ENCODE measurements at places on chromosomes 7 and 10.

- DNase-seq: no peak
Observed at GRCh38 chr10:83982812-83983211, 156.5 kb upstream of the GHITM start.

GRCh38 chr10:32244421-32245207 is 102.3 kb downstream of the EPC1 start:
- no peak for DNase-seq

DNA sequence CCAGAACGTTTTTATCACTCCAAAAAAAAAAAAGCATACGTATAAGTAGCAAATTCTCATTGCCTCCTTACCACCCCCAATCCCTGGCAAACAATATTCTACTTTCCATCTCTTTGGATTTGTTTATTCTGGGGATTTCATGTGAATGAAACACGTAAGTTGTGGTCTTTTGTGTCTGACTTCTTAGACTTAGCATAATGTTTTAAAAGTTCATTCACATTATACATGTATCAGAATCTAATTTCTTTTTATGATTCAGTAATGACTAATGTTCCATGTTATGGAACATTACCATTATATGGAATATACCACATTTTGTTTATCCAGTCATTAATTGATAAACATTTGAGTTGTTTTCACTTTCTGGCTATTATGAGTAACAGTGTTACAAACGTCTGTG is 12.5 kb upstream of the KLHL7 start:
- DNase-seq: no peak

GRCh38 chr7:67870396-67870795 is 873.8 kb downstream of the TYW1 start:
- DNase-seq: no peak

DNA sequence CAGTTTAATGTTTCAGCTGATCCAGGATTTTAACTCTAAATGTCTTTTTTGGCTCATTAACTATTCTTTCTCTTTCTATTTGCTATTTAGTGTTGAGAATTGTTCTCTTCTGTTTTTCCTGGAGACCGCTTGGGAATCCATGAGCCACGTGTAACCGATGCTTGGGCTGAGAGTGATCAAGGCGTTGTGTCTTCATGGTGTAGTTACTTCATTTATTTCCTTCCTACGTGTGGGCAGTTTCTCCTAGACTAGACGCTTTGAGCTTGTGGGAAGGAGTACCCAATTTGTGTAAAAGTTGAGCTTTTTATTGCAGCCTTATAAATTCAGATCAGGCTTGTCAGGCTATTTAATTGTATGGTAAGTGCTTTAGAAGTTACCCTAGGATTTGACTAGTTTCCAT is 2.9 kb downstream of the EIF3B start:
- no peak for DNase-seq

GRCh38 chr7:15330943-15331342 is 230.9 kb downstream of the AGMO start:
- no peak for DNase-seq

DNA sequence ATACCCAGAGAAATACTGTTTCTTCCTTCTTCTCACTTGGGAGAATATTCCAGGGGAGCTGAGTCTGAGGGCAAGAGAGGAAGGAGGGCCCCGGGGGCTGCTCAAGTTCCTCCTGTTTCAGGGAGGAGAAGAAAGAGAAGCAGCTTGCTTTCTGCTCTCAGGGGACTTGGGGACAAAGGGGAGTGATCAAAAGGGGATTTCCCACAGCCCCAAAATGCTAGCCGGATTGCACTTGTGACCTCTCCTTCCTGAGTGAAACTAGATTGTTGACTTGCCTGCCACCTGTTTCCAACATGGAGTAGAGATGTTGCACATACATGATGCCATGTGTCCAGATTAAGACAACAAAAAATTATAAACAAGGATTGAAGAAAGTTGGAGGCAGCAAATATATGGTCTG is 28.7 kb upstream of the PDCD4 start:
- DNase-seq: no peak

GRCh38 chr10:86992929-86993328 is 24.6 kb downstream of the ADIRF start:
- DNase-seq: no peak

DNA sequence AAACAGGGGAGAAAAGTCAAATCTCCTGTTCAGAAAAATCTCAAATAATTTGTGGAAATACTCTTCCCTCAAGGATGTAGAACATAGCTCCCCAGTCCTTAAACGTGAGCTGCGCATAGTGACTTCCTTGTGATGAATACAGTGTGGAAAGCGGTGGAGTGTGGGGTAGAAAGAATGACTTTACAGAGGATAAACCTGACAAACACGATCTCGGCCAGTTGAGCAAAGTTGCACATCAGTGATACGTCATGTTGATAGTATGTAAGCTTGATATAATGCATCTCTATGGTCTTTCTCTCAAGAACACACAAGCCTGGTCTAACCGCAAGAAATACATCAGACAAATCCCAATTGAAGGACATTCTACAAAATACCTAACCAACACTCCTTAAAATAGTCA is 32.0 kb upstream of the ZCCHC24 start:
- DNase-seq: no peak

DNA sequence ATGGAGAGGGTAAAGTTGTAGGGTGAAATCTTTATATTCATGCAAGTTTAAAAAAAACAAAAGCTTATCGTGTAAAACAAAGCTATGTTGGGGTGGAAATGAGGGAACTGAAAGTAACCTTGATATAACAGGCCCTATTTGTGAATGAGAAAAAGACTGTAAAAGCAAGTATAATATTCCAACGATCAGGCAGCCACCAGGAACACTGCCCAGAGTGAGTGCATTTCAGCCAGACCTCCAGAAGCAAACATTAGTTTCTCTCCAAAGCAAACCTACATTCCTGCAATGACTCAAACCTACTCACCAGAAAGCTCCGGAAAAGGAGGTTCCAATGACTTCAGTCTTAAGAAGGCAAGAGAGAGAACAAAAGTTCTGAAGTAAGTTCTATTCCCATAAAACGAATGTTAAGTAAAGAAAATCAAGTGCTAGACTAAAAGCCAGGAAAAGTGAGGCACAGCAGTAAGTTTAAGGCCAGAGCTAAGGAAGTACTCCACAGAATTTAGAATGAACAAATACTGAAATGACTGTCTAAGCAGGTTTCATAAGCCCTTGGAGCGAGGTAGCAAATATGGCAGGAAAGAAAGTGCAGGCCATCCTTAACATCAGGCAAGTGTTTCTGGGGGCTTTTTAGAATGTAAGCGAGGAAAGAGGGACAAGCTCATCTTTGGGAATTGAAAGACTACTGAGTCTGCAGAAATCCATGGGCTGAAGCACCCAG is 493.1 kb downstream of the XPNPEP1 start:
- no peak for DNase-seq

- no peak for DNase-seq
Observed at GRCh38 chr7:127047521-127047920, 205.2 kb downstream of the GRM8 start.

GRCh38 chr10:87562750-87563149 is 58.1 kb downstream of the MINPP1 start:
- DNase-seq: no peak

- DNase-seq: no peak
Observed at GRCh38 chr7:80581486-80582260, 56.8 kb upstream of the CD36 start.

DNA sequence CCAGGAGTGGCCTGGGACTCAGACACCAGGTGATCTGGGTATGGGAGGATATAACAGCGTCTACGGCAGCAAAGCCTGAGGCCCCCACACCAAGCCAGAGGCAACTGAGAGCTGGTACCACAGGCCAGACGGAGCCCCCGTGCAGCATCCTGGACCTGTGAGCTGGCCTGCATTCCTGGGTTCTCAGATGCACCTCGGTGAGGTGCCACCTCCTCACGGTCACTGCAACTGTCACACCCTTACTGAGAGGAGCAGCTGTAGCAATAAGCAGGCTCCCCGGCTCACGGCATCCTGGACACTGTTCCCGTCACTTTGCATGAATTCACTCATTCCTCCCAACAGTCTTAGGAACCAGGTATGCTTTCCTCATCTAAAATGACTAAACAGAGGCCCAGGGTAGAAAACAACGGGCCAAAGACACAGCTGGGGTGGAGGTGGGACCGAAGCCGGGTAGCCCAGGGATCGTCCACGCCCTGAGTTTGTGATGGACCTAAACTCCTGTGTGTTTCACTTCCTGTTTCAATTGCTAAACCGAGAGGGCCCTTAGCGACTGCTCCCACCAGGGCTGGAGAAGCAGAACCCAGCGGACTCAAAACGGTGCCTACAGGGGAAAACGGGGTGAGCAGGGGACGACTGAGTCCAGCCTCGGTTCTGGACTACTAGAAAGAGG is 98.7 kb downstream of the CTBP2 start:
- no peak for DNase-seq

DNA sequence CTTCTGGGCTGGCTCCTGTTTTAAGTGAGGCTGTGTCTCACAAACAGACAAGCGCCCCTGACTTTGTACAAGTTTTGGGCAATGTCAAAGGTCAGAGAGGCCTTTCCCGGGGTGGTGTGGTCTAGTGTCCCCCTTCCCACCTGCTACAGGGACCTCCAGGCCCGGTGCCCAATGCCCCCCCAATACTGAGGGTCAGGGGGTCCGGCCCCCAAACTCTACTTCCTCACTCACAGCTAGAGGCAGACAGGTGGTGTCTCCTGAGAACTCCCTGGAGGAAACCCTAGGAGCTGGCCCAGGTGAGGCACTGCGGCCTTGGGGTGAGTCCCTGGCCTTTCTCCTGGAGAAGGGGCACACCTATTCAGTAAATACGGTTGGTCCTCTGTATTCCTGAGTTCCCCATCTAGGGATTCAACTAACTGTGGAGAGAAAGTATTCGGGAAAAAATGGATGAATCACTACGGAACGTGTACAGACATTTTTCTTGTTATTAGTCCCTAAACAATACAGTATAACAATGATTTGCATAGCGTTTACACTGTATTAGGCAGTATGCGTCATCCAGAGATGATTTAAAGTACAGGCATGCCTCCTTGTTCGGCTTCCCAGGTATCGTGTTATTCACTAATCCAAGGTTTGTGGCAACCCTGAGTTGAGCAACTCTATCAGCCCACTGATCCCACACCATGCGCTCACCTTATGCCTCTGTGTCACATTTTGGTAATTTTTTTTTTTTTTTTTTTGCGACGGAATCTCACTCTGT is 308.1 kb downstream of the WDR37 start:
- DNase-seq: no peak

DNA sequence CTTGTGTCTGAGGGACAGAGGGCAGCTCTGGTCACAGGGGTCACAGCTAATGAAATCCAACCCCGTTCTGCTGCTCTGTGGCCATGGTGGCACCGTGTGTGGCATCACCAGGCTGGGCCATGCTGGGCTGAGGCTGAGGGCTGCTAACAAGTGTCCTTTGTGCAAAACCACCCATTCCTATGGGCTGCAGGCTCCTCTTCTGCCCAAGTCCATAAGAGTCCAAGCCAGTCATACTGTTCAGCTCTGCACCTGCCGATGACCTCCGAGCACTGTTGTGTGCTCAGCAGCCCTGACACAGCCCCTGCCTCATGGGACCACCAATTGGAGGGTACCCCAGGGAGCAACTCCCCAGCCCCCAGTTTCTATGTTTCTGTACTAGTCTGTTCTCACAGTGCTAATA is 133.1 kb downstream of the WDR11 start:
- DNase-seq: no peak

- no peak for DNase-seq
Observed at GRCh38 chr7:5661942-5662341, 119.5 kb downstream of the RNF216 start.

DNA sequence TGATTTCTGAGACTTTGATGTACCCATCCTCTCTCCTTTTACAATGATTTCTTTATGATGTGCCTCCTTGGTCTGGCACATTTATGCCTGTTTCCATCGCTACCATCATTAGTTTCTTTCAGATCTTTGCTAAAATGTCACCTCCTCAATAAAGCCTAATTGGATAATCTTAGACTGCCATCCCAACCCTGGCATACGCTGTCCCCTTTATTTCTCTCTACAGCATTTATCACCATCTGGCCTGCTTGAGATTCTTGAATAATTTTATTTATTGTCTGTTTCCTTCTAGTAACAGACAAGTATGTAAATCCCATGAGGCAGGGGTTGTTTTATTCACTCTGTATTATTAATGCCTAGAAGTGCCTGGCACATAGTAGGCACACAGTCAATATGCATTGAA is 6.7 kb upstream of the DNTT start:
- no peak for DNase-seq

- DNase-seq: no peak
Observed at GRCh38 chr10:70970830-70971229, 82.5 kb upstream of the PCBD1 start.

DNA sequence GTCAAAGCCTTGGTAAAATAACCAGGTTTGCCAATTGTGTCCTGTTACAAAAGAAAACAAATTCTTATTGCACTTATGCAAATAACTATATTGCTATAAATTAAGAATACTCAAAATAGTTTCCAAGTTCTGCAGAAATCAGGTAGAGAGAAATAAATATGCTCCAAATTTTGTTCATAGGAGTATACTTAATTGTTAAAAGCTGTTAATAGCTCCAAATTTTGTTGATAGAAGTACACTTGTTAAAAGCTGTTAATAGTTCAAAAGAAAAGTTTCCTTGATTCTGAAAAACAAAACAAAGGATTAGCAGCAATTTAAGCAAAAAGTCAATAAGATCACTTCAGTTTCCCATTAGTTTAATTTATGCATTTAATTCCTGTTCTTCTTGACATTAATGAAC is 46.4 kb upstream of the ZNF138 start:
- no peak for DNase-seq

DNA sequence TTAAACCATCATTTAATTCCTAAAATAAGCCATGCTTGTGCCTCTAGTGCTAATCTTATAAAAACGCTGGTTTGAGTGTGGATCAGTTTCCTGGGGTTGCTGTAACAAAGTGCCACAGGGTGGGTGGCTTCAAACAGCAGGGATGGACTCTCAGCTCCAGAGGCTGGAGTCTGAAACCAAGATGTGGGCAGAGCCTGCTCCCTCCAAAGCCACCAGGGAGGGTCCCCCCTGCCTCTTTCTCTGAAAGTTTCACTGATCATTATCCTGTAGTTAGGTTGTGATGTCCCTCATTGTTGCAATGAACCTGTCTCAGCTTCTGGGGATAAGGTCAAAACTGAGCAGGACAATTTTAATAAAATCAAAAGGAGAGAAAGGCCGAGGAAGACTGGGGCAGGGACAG is 251.9 kb upstream of the TCERG1L start:
- no peak for DNase-seq

All from NCI-H526 (cell line).